ENCODE measurements at places on chromosomes 5 and 9. TPM values are rescaled to one million over a fixed set of nuclear protein-coding genes. Genes with fewer than 3 reads are reported as not detected.

GRCh38 chr5:127302509-127302908 lies 11.9 kb downstream of the MEGF10 start:
- DNase-seq: no peak

- no peak for DNase-seq
Measured at GRCh38 chr5:136768457-136768856, 403.1 kb upstream of the TRPC7 start.

- no peak for DNase-seq
Measured at GRCh38 chr5:1468247-1468612, 23.0 kb upstream of the SLC6A3 start.

DNA sequence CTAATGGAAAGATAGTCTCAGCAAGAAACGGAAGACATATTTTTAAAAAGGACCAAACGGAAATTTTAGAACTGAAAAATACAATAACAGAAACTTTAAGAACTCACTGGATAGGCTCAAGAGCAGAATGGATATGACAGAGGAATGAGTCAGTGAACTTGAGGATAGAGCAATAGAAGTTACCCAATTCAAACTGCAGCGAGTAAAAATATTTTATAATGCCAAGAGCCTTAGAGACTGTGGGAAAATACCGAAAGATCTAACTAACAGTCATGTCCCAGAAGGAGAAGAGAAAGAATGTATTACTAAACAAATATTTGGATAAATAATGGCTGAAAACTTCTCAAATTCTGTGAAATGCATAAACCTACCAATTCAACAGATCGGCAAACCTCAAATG lies 40.8 kb downstream of the ADAMTS2 start:
- no peak for DNase-seq

- DNase-seq: peak; percentile 38
Measured at GRCh38 chr5:135236228-135236907, 162.7 kb downstream of the MACROH2A1 start.

- DNase-seq: no peak
Measured at GRCh38 chr9:93486268-93486667, 32.9 kb upstream of the FAM120AOS start.

DNA sequence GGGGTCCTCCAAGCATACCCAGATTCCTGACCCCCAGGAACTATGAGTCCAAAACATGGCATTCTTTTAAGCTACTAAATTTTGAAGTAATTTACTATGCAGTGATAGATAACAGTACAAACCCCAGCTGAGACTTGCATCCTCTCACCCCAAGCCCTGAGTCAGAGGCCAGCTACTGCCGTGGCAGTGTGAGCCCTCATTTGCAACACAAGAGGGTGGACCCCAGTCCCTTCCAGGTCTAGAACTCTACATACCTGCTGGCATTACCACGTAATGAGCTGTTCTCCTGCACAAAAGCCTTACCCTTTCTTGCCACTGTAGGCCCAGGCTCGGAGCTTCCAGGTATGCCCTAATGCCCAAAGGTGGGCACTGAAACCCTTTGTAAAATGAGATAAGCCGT lies 108.6 kb upstream of the ERCC6L2 start:
- no peak for DNase-seq

DNA sequence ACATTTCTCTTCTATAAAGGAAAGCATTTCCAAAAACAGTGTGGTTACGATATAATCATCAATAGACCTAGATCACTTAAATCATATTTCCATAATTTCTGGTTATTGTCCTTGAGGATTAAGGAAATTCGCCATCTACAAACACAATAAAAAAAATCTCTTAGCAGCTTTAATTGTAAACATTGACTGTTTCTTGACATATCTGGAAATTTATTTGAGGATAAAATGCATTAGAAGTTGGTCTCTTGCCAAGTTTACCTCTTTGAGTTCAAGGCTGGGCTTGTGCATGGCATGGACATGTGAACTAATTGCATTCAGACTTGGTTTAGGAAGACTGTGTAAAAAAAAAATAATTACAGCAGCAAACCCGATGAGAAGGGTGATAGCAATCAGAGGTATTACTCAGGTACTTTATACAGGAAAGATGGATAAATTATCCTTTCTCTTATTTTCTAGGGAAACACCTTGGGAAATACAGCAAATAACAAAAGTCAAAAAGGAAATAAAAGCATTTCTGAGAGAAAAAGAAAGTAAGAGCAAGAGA lies 237.9 kb downstream of the SLF1 start:
- DNase-seq: no peak

F2RL2 gene
- 3.7 TPM for total RNA-seq

CCDC180 gene
- total RNA-seq: 0.98 TPM

ELAVL2 gene
- 0.24 TPM for total RNA-seq

GCNT4 gene
- 0.41 TPM for total RNA-seq

PPP3R2 gene
- not detected for total RNA-seq

PRRC1 gene
- 34.6 TPM for total RNA-seq

EGR1 gene
- total RNA-seq: 73.0 TPM

DND1 gene
- total RNA-seq: not detected

CARD6 gene
- total RNA-seq: 10.8 TPM

FBXL7 gene
- 18.4 TPM for total RNA-seq

BASP1 gene
- 18.4 TPM for total RNA-seq

ZNF879 gene
- 2.6 TPM for total RNA-seq
